ENCODE measurements at places on chromosomes 2 and 18.

DNA sequence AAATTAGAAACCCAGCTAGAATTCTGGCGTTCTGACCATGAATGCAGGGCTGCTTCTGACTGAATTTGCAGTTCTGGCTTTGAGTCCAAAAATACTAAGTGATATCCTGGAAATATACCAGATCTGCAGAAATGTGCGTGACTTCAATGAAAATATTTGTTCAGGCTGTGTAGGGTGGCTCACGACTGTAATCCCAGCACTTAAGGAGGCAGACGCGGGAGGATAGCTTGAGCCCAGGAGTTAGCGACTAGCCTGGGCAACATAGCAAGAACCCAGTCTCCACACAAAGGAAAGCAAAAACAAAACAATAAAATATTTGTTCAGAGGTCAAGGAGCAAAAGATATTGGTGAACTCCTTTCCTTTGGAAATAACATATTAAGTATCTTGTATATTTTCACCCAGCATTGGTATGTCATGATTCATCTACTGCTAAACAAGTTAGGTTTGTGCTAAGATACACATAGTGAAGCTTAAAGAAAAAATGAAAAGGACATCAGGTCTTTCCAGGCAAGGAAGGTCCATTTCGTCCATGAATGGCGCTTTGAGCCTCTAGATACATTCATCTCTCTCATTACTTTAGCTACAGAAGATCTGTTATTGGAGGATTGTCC, 239.2 kb downstream of the CMPK2 start:
- DNase-seq: no peak

DNA sequence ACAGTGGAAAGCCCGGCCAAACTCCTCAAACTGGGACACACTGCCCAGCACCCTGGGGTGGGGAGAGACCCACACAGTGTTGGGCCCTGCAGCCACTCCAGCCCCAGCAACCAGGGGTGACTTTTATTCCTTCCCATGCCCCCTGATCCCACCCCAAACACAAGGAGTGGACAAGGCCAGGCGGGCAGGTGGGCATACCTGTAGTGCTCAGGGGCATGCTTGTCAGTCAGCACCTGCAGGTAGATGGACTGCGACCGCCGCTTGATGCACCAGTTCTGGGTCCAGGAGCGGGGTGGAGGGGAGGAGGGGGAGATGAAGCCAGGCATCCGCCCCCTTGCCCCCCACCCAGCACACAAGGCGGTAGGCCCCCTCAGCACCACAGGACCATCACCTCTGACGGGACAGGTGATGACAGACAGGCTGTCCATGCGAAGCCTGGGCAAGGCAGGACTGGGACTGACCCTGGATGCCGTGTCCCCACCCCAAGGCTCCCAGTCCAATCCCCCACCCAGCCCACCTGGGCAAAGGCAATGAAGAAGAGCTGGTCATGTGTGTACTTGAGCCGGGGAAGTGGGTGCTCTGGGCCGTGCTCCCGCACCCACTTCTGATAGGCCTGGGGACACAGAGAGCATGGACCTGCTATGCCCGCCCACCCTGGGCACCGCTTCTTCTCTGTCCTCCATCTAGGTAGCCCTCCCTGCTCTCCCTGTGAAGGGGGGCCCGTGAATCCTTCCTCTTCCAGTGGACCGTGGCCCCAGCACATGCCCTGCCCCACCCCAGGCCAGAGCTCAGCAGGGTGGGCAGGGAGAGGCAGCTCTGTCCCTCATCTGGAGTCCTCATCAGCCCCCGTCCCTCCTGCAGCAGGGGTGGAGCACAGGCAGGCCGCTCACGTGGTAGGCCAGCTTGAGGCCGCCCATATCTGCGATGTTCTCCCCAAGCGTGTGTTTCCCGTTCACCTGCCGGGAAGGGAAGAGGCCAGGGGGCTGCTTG, 7.1 kb downstream of the ECEL1 start:
- no peak for DNase-seq

GRCh38 chr18:72985686-72986085, 117.9 kb upstream of the NETO1 start:
- no peak for DNase-seq

DNA sequence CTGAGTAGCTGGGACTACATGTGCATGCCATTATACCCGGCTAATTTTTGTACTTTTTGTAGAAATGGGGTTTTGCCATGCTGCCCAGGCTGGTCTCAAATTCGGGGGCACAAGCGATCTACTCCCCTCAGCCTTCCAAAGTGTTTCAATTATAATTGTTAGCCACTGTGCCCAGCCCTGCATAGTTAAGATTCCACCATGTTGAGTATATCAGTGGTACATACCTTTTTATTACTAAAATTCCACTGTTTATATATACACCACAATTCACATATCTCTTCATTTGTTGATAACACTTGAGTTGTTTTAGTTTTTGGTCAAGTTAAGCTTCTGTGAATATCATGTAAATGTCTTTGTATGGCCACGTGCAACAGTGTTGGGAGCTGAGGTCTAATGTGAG, 12.8 kb upstream of the FMNL2 start:
- no peak for DNase-seq

GRCh38 chr2:201962774-201963562, 70.7 kb upstream of the FZD7 start:
- no peak for DNase-seq

DNA sequence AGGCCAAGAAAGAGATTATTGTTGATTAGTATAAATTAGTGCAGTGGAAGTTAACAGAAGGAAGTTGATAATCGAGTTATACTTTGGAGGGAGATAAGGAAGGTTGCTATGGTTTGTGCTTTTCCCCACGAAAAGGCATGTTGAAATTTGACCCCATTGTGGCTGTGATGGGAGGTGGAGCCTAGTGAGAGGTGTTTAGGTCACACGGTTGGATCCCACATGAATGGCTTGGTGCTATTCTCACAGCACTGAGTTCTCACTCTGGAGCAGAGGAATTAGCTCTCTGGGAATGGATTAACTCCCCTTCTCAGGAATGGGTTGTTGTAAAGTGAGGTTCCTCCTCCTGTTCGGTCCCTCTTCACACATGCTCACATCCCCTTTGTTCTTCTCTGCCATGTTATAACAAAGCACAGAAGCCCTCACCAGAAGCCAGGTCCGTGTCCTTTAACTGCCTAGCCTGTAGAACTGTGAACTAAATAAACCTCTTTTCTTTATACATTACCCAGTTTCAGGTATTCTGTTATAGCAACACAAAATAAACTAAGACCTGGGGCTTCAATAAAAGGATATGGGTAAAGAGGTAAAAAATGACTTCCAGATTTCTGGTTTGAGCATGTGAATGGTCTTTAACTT, 21.9 kb downstream of the PIGN start:
- no peak for DNase-seq

DNA sequence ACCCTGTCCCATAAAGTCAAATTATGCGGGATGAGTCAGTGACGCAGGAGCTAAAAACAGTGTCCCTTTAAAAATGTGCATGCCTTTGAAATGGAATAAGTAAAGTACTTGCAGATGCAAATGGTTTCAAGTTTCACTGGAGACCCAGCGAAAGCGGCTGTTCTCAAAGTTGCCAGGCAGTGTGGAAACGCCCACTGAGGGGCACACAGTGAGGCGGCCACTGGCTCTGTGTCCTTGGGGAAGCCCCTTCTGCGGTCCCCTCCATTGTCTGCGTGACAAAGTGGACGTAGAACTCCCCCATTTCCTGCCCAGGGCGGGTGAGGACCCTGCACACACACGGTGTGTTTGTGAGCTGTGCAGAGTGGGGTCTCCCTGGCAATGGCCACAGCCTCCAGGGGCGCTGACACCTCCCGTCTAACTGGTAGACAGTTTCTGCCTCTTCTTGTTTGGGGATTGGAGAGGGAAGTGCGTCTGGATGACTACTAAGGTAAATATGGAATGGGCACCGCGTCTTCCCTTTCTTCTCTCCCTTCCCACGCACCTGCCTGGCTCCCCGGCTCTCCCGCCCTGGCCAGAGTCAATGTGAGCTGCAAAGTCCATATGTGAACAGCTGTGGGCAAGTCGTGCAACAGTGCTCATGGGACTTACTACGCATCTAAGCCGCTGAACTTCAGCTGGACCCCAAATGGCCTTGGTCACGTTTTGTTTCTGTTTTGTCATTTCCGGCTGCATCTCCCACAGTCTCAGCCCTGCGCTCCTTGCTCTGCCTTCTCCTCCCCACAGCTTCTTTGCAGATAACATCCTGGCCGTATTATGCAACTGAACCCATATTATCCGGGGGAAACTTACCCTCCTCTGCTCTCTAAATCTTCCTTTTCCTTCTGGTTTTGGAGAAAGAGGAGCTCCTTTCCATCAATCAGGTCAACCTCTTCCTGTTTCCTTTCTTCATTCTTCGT, 33.7 kb upstream of the ZNF516 start:
- DNase-seq: no peak

- no peak for DNase-seq
Observed at GRCh38 chr2:13572466-13572865, 855.7 kb downstream of the TRIB2 start.

DNA sequence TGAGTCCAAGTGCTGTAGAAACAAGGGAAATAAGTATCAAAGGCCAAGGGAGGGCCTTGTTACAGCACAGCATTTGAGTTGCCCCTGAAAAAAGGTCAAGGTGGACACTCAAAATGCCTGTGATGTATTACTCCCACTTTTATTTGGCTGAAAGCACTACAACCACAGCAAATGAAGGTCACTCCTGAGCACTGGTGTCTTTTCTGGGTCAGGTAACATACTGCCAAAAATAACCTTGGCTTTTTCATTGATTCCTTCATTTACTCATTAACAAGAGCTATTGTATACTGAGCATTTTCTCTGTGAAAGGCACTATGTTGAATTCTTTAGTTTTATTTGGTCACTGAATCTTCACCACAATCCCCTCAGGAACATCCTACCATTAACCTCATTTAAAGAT, 590.3 kb downstream of the BCL11A start:
- DNase-seq: no peak

GRCh38 chr2:30239986-30240752, 8.8 kb downstream of the LBH start:
- no peak for DNase-seq

DNA sequence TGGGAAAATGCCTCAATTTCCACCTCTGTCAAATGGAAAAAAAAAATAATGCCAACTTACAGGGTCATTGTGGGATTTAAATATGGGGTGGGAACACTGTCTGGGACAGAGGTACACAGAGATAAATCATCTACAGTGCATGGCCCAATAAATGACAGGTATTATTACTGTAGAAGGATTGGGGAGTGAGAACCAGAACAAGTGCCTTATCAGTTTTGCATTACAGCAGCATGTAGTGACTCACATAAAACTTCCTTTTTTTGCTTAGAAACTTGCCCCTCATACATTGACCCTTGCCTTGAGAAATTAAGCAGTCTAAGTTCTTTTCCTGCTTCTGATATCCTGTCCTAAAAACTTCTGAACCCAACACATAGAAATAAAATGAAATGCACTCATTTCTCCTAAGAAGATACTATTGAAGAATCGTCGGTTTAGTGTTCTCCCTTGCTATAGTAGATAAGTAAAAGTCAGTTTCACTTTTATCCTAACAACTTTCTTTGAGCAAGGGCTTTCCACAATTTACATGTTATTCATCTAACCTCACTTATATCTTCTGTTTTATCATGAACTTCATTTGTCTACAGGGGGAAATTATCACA, 121.0 kb upstream of the HAAO start:
- DNase-seq: no peak

GRCh38 chr2:60818272-60818671, 62.2 kb downstream of the PAPOLG start:
- no peak for DNase-seq

DNA sequence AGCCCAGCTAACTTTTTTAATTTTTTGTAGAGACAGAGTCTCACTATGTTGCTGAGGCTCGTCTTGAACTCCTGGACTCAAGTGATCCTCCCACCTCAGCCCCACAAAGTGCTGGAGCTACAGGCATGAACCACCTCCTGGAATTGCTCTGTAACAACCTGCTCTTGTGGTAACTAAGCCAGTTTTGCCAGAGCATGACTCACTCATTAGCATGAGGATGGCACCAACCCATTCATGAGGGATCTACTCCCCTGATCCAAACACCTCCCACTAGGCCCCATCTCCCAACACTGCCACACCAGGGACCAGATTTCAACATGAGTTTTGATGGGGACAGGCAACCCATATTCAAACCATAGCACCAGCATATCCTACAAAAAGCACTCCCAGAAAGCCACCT, 348.9 kb upstream of the RAB12 start:
- DNase-seq: no peak

GRCh38 chr2:239502430-239503186, 101.8 kb upstream of the HDAC4 start:
- DNase-seq: no peak

DNA sequence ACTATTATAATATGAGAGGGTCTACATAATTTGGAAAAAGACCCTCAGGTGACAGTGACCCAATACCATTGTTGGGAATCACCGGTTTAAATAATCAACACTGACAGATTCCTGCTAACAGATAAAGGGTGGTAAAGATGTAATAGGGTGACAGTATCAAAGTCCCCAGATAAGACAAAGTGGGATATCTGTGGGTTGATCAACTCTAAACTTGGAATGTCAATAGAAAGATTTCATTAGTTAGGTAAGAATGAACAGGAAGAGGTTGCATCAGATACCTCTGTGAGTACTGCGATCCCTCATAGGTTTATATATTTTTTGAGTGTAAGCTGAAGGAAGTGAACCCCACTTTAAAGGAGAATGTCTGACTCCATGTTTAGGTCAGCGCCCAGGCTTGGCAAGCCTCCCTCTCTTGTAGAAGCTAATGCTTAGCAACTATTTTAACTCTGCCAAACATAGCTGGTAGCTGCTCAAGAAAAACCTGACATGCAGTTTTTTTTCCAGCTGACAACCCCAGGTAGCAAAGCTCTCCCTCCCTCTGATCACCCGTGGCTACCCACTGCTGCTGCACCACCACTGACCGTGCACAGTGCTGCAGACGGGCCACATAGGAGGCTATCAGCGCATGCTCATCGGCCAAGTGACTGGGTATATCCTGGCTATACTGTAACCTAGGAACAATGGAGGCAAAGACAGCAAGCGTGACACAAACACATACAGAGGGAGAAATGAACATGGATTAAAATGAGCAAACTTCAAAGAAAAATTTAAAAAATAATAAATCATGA, 113.3 kb upstream of the DNMT3A start:
- no peak for DNase-seq

DNA sequence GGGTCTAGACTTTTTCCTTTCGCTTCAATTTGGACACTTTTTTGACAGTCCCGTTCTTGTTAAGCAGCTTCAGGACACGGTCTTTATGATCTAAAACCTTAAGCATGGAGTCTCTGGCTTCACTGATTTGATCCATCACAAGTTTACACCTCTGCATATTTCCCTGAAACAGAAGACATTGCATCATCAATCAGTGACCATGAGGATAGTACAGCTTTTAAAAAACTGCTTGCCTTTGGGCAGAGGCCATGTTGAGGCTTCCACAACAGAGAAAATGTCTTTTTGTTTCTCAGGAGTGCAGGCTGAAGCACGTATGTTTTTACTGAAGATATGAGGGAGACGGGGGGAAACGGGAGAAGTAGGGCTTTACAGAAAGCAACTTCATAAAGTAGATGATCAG, 56.2 kb upstream of the AMMECR1L start:
- no peak for DNase-seq

GRCh38 chr18:73954268-73954667, 193.4 kb downstream of the FBXO15 start:
- DNase-seq: no peak

GRCh38 chr18:10775026-10775425, 249.2 kb downstream of the NAPG start:
- DNase-seq: no peak

GRCh38 chr2:68658266-68658665, 14.9 kb downstream of the PROKR1 start:
- DNase-seq: no peak

- DNase-seq: no peak
Observed at GRCh38 chr2:81077396-81077795, 772.8 kb upstream of the LRRTM1 start.

Measured in nucleus accumbens (tissue), 56 donors.